AML-193 (cell line): ENCODE measurements at places on chromosomes 16 and 17.

DNA sequence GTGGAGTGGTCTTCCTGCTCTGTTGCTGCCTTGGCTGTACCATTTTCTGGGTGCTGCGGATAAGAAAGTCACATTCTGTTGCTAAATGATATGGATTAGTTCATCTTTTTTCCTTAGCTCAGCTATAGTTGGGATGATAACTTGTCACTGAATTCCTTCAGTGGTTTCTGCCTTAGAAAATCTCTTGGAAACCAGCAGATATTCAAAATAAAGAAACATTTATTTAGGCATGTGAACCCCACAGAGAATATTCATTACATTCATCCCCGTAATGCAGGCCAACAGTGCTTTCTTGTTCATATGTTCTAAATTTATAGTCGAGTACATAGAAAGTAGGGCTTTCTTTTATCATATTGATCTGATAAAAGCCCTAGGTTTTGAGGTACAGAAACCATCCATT, 151.3 kb downstream of the CYB561 start:
- no peak for DNase-seq

GRCh38 chr16:30902029-30902972, 5.9 kb downstream of the CTF1 start:
- peak; percentile 61 for DNase-seq

- DNase-seq: no peak
Observed at GRCh38 chr17:20988001-20988636, 54.7 kb downstream of the USP22 start.

- DNase-seq: peak; percentile 0
Observed at GRCh38 chr17:11880714-11881113, 116.6 kb downstream of the ZNF18 start.

DNA sequence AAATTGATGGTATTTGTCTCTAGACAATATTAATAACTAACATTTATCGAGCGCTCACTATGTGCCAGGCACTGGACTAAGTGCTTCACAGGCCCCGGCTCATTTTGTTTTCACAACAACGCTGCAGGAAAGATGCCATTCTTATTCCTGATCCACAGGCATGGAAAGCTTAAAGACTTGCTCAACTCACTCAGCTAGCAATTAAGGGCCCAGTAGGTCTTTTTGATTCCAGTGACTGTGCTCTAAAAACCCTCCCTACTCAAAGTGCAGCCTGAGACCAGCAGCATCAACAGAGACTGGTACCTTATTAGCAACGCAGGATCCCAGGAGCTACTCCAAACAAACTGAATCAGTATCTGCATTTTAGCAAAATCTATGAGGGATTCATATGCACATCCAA, 35.3 kb downstream of the CUEDC1 start:
- DNase-seq: no peak

DNA sequence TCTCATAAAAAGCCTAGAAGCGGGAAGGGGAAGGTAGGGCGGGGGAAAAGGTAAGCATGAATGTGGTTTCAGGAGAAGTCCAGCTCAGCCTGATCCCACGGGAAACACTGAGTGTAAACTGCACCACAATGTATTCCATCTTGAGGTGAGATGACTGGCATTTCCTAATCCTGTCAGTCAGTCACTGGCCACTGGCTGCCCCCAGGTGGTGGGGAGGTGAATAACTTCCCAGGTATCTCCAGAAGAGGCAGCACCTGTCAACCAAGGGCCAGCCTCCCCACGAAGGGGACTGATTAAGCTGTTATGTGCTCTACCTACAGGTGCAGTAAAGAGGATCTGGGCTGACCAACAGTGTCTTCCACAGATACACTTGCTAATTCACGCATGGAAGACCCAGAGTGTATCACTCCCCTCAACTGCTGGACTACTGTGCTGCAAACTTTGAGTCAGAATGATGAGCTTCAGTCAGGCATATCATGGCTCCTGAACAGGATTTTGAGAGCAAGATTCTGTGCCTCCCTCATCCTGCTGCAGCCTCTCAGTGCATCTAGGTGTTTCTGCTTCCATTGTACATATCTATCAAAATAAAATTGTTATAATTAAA, 108.5 kb upstream of the CCL2 start:
- DNase-seq: peak; percentile 34
